Motor neuron (in vitro differentiated cells): ENCODE measurements at places on chromosomes 13 and 19. TPM values are rescaled to one million over a fixed set of nuclear protein-coding genes. Genes with fewer than 3 reads are reported as not detected.
A peak's percentile ranks its signal among the peaks of the same experiment; 100 is the strongest.

CILP2 gene
- 0.90 and 1.3 TPM in 2 replicates for total RNA-seq

DNA sequence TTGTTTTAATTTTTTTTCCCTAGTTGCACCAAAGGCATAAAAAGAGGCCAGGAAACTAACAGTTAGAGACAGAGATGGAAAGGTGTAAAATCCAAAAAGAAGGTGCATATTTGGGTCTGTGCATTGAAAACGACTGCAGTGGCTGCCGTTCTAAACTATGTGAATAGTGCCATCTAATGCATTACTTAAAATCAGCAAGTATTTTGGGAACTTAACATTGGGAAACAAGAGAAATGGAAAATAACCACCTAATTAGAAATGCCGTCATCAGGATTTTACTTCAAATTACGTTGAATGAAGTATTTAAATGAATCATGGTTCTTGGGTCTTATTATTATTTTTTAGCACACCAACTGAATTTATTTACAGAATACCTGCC lies 189.5 kb upstream of the MIR17HG start:
- ATAC-seq = no peak

- no peak for ATAC-seq
These were observed 201.3 kb upstream of the SLITRK6 start for GRCh38 chr13:86000546-86000945.

- peak; percentile 66 for ATAC-seq
These were observed 57.2 kb upstream of the ZNRF4 start for GRCh38 chr19:5397804-5398692.

GRCh38 chr19:22607653-22608430 lies 26.3 kb upstream of the ZNF492 start:
- ATAC-seq = no peak

- ATAC-seq = peak; percentile 57
These were observed 40.8 kb downstream of the GGACT start for GRCh38 chr13:100547791-100548201.

DNA sequence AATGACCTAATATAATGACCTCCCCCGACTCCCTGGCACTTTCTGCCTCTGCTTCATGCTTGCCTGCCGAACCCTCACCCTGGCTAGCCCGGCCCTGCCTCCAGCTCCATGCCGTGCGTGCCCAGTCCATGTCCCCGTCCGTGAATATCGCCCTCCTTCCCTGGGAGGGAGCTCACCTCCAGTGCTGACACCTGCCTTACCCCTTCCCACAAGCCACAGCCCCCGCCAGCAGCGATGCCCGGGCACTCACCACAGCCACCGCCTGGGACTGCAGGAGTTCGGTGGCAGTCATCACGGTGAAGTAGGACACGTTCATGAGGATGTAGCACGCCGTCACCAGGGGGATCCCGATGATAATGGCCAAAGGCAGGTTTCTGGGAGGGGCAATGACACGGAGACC lies 10.0 kb downstream of the SLC7A9 start:
- no peak for ATAC-seq
